ENCODE measurements at places on chromosomes 6 and 20. TPM values are rescaled to one million over a fixed set of nuclear protein-coding genes. Genes with fewer than 3 reads are reported as not detected.
A peak's percentile ranks its signal among the peaks of the same experiment; 100 is the strongest.

Gene POPDC3
- polyA plus RNA-seq, result 6.5 TPM

DNA sequence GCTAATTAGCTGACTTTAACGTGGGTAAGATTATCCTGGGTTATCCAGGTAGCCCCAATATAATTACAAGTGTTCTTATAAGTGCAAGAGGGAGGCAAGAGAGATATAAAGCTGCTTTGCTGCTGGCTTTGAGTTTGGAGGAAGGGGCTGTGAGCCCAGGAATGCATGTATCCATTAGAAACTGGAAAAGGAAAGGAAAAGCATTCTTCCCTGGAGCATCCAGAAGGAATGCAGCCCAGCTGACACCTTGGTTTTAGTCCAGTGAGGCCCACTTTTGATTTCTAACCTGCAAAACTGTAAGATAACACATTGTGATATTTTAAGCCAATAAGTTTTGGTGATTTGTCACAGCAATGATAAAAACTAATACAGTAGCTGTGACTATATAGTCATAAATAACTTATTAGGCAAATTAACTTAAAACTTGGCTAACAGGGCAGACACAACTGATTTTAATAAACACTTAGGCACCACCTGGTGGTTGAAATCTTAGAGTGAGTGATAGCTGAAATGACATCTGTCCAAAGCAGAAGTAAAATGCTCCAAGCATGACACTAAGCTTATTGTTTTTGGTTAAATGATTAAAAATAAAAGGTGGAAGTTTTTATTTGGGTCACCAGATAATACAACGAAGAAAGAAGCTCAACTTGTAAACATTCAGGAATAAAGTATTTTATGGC is 35.6 kb downstream of the ADGRF4 start:
- no peak for DNase-seq

- DNase-seq, result no peak
These were observed 29.0 kb upstream of the MPC1 start for GRCh38 chr6:166411721-166412151.

GRCh38 chr6:115969207-115969929 is 91.3 kb downstream of the FRK start:
- peak; percentile 5 for DNase-seq

DNA sequence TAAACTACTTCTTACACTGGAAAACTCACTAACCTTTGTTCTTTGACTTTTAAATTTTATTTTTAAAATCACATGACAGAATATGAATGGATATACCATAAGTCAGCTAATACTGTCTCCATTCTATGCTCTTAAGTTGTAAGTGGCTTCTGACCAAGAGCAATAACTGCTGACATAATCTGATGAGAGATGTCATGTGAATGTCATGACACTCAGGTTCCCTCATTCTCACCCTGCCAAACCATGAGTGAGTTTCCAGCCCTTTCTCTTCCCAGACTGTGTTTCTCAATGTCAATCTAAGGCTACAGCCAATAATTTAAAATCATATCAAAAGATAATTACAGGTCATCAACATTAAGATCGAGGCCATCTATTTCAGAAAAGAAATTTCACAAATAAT is 39.7 kb downstream of the KIF16B start:
- DNase-seq, result no peak

GRCh38 chr6:71333050-71333449 is 44.4 kb downstream of the OGFRL1 start:
- no peak for DNase-seq

Gene PAK5
- polyA plus RNA-seq, result 0.49 TPM

- no peak for DNase-seq
These were observed 14.0 kb downstream of the RBL1 start for GRCh38 chr20:37081717-37082289.

GRCh38 chr20:3812975-3813847 is 7.1 kb upstream of the AP5S1 start:
- DNase-seq, result no peak

- DNase-seq, result no peak
These were observed 77.8 kb upstream of the TGM3 start for GRCh38 chr20:2217857-2218539.

- no peak for DNase-seq
These were observed at the start of gene BCAS1 for GRCh38 chr20:54070187-54070987. TSS of gene BCAS1 (minus strand) at chr20:54070594. CDS start at chr20:54058718, 11,876 bp downstream.

Gene PHACTR2
- 16.9 TPM for polyA plus RNA-seq

DNA sequence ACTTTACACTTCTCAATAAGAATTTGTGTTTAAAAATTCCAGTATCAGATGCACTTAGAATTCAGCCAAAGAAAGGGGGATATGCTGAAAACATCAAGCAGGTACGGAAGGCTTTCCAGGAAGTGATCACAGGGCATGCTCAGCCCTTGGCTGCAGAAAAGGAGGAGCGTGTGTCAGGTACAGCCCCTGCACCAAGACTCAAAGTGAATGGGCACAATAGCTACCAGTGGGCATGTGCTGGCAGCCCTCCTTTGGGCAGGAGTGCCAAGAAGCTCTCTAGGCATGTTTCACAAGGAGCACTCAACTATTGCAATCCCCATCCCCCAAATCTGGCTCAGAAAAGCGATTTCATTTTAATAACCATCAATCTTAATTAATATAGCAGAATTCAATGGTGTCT is 298.8 kb downstream of the GMDS start:
- no peak for DNase-seq

GRCh38 chr20:62829231-62830230 is 12.7 kb downstream of the COL9A3 start:
- DNase-seq, result no peak

All from H1 (cell line).